Stimulated activated CD4-positive, alpha-beta T cell treated with anti-CD3 and anti-CD28 coated beads, Interleukin-4, amount 100 ng/mL, for 48 hours (primary cell): ENCODE measurements at places on chromosomes 2 and 18.

DNA sequence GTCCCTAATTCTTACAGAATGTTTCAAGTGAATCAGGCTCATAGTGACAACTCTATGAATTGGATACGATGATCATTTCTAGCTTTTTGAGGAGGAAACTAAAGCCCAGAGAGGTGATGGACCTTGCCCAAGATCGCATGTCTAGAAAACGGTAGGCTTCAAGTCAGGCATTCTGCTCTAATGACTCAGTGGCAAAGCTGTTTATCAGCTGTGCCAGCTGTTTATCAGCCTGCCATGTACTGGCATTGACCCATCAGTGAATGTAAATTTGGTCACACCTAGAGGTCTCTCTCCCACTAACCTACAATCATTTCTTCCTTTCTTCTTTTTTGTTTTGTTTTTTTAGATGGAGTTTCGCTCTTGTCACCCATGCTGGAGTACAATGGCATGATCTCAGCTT, 6.1 kb upstream of the DAW1 start:
- DNase-seq = no peak

DNA sequence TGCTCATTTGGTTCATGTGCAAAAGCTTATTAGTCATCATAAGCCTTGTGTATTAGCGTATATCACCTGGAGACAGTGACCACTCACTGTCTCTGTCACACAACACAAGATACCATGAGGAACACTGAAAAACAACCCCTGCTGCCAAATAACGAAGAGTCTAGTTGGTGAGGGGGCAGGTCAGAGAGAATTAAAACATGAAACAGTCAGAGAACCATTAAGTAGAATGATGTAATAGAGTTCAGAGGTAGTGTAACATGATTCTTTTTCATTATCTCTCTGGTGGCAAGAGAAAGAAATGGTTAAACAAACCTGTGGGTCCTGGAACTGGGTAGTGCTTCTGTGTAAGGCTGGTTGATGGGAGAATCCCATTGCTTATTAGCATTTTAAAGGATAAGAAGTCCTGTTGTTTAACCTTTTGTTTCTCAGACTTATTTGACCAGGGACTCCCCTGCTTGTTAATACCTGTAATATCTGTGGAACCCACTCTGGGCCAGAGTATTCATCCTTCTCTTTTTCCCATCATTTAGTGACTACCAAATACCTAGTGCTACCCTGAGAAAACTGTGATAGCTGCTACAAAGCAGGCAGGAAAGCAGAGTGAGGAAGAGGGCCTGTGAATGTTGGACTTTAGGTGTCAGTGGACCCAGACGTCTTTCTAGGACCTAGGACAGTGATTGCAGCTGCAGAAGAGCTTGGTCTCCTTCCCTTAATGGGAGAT, 38.0 kb downstream of the PTRHD1 start:
- DNase-seq = no peak

- DNase-seq = no peak
These were observed 248.5 kb downstream of the HAUS1 start for GRCh38 chr18:46352520-46353250.

DNA sequence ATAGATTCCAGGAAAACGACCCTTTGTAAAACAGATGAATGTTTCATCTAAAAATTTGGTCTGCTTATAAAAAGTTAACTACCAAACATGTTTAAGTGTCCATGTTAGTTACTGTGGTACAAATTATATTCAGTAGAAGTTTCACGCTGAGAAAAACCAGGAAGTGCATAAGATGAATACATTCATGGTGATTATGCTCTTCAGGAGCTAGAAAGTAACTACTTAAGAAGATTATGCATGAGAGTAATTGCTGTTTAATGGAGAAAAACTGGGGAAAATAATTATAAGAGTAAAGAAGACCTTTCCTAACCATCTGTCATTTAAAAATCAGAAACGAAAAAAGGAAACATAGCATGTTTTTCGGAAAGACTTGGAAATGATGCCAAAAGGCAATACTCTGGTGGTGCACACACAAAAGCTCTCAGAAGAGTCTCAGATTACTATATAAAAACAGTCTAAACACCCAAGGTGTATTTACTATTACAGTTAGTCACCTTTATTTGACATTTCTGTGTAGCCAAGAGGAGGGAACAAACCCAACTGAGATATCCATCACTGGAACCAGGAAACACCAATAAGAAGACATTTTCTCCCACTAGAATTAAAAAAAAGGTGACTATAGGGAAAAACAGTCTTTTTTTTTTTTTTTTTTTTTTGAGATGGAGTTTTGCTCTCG, 38.8 kb upstream of the METTL21A start:
- DNase-seq = no peak

DNA sequence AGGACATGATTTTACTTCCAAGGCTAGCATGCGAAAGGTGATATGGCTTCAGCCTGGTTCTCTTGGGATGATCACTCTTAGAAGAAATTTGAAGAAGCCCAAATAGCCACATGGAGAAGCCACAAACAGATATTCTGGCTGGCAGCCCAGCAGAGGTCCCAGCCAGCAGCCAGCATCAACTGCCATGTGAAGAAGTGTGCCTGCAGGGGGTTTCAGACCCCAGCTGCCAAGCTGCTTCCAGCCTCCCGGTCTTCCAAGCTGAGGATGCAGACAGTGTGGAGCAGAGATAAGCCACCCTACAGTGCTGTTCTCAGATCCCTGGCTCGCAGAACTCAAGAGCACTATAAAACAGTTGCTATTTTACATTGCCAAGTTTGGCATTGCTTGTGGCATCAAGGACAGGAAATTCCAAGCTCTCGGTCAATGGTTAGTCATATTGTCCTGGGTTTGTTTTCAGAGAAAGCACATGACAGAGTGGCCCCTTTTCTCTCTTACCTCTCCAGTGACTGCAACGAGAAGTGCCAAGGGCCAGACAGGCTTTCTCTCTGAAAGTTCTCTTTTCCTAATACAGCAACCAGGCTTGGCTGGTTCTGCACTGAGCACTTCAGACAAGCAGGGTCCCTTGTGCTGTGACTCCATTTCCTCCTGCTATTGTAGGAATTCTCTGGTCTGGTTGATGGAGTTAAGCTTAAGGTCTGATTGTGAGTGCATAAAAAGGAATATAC, 223.7 kb downstream of the ANKRD30B start:
- DNase-seq = no peak

GRCh38 chr2:4140281-4140970, 437.1 kb downstream of the DCDC2C start:
- DNase-seq = no peak

DNA sequence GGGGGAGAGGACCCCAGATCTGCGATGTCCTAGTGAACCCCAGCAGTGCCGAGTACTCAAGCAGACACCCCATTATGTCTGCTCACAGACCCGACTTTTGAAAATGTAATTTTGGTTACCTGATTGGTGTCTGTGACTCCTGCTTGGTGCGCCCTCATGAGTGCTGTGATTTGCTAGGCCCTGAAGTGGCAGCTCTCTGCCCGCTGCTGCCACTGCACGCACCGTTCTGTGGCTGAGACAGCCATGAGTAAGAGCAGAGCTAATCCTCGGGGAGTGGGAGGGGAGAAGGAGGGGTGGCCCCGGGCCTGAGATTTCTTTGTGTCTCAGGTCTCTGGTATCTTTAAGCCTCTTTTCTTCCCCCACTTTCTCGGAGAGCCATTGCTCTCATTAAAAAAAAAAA, 18.2 kb downstream of the FHOD3 start:
- no peak for DNase-seq

- no peak for DNase-seq
These were observed 30.1 kb downstream of the UXS1 start for GRCh38 chr2:106163948-106164545.

- DNase-seq = no peak
These were observed 159.6 kb downstream of the CCBE1 start for GRCh38 chr18:59537579-59537978.

DNA sequence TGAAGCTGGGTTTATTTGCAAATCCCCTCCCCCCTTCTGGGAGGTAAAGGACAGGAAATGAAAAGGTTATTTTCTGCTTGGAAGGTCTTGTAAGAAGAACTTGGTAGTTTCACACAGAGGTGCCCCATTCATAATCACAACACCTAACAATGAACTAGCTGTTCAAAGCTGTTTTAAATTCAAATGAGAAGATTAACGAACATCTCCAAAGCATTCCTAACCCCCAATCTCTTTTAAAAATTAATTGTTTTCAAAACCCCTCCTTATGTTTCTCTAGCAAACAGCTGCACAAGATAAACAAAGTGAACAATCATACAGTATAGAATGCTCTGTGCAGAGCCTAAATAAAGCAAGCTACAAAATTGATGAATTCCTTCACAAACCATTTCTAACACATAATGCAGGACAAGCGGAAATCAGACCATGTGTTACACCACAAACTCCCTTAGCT, 271.4 kb downstream of the SATB2 start:
- no peak for DNase-seq

- no peak for DNase-seq
These were observed 3.0 kb downstream of the SPATA3 start for GRCh38 chr2:230998882-230999281.

DNA sequence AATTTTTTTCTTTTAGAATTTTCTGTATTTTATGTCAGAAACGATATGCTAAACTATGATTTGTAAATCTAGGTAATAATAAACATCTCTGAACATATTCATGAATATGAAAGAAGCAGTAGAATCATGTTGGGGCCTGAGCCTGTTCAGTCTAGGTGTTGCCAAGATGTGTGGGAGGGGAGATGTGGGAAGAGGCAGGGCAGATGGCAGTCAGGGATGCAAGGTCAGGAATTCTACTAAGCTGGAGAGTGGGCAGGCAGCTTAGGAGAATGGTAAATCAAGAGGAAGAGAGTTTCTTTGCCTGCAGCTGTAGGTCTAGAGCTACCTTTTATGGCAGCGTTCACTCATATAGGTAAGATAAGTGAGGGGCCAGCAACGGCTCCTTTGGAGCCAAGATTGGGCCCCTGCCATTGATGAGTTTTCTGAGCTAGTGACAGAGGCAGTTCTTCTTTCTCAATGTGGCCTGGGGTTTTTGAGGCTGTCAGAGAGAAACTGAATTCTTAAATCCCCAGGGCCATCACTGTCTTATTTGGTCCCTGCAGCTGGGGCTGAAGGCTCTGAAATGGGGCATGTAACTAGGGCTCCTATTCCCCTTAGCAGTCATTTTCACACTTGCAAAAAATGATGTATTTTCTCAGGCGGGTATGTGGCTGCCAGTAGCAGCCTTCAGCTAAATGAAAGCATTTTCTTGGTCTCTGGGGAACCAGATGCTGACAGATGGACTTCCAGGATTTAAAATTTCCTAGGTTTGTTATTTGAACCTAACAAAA, 232.8 kb downstream of the PIK3C3 start:
- no peak for DNase-seq

GRCh38 chr2:230411570-230412370, 4.2 kb upstream of the SP100 start:
- peak; percentile 52 for DNase-seq
